ENCODE measurements at places on chromosomes 3 and 15.

GRCh38 chr15:70121624-70122302 is 24.0 kb upstream of the TLE3 start:
- no peak for DNase-seq

- DNase-seq = no peak
Measured at GRCh38 chr3:53243785-53244184, 12.0 kb downstream of the TKT start.

DNA sequence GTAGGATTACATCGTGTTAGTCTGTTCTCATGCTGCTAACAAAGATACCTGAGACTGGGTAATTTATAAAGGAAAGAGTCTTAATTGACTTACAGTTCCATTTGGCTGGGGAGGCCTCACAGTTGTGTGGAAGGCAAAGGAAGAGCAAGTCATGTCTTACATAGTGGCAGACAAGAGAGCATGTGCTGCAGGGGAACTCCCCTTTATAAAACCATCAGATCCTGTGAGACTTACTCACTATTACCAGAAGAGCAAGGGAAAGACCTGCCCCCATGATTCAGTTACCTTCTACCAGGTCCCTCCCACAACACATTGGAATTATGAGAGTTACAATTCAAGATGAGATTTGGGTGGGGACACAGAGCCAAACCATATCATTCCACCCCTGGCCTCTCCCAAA is 3.4 kb downstream of the SLC25A26 start:
- no peak for DNase-seq

DNA sequence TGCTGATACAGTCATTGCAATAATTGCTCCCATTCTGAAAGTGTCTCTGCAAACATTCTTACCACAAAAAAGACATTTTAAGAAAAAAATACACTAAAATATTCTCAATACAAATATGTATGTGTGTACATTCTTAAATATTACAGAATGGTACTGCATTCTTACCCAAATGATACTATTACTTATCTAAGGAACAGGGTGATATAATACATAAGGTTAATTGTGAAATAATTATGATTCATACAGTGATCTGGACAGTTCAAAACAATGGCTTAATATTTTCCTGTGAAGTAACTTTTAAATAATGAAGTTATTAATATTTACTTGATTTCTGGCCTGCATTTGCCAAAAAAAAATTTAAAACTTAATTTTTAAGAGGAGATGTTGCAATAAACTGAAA is 694.6 kb downstream of the TUSC7 start:
- no peak for DNase-seq

GRCh38 chr15:52097180-52097579 is 15.4 kb downstream of the BCL2L10 start:
- DNase-seq = no peak

Data from GM12891 (cell line).